ENCODE measurements at places on chromosomes 16 and 17. TPM values are rescaled to one million over a fixed set of nuclear protein-coding genes. Genes with fewer than 3 reads are reported as not detected.

Gene STH
- not detected for total RNA-seq

Gene ALOX12
- not detected for total RNA-seq

Gene ZNF276
- total RNA-seq: 18.2 TPM

Gene KCNH4
- 0.18 TPM for total RNA-seq

Gene PIK3R5
- 6.3 TPM for total RNA-seq

Gene CX3CL1
- total RNA-seq: 13.7 TPM

Gene NUPR1
- total RNA-seq: 49.3 TPM

Gene KRT33A
- not detected for total RNA-seq

Gene SPEM3
- total RNA-seq: not detected

Gene CCDC43
- total RNA-seq: 20.3 TPM

Gene NPIPB8
- 0.27 TPM for total RNA-seq

Gene LAT
- 2.0 TPM for total RNA-seq

Gene CDRT15
- not detected for total RNA-seq

Gene ERN2
- total RNA-seq: not detected

Gene C16orf89
- 19.4 TPM for total RNA-seq

Gene C16orf86
- 3.5 TPM for total RNA-seq

Gene DLX4
- total RNA-seq: 0.13 TPM

Gene MYOCD
- 38.7 TPM for total RNA-seq

All from left cardiac atrium (tissue), 4 donors.